ENCODE measurements at places on chromosomes 7 and 10. TPM values are rescaled to one million over a fixed set of nuclear protein-coding genes. Genes with fewer than 3 reads are reported as not detected.

The MOGAT3 gene
- total RNA-seq = not detected

GRCh38 chr10:51932530-51932929 lies 233.1 kb upstream of the CSTF2T start:
- DNase-seq = no peak

The LRIT1 gene
- total RNA-seq = not detected

DNA sequence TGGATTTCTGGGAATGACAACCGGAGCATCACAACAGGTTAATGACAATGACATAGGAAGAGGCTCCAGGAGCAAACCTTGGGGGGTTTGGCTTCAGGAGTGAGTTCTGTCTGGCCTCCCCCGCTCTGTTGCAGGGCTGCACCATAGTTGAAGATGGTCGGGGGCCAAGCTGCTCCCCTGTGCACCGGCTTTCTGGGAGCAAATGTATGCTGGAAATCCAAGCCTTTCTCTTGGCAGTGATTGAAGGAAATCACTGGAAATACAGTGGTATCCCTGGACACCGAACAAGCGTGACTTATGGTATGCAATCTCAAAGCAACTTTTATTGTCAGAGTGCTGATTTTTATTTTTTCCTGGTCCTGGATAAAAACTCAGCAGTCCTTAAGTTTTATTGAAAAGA lies 251.9 kb upstream of the ZNF32 start:
- DNase-seq = no peak

The IDI2 gene
- total RNA-seq = not detected

GRCh38 chr10:1745780-1746456 lies 8.6 kb upstream of the ADARB2 start:
- no peak for DNase-seq

The H2BK1 gene
- total RNA-seq = not detected

The PHF14 gene
- total RNA-seq = 26.5 TPM

DNA sequence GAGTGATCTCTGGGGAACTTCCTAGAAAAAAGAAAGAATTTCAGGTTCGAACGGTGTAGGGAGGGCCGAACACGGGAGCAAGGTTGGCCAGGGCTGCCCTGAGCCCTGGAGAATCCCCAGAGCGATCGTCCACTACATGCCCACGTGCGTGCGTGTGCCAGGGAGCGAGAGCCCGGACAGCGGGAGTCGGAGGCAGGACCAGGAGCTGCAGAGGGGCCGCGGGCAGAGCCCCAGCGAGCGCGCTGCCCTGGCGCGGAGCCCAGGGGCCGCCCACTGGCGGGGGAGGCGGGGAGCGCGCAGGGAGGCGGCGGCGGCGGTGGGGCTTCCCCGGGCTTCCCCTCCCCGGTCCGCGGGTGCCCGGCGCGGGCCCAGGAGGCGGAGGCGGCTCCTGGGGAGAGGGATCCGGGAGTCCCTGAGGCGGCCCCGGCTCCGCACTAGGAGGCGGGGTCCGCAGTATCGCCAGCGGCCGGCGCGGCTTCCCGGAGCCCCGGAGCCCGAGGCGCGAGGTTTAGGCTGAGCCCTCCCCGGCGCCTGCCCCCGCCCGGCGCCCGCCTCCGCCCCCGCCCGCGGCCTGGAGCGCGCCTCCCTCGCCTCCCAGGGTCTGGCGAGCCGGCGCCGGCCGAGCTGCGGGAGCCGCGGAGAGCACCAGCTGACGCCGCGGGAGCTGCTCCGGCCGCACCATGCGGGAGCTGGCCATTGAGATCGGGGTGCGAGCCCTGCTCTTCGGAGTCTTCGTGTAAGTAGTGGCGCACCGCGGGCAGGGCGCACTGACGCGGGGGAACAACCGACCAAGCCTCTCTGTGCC lies at the start of gene PLPP4:
Gene PLPP4, plus strand, starts transcription at position 602 of the 805 bp plus-strand sequence. Its CDS starts 79 bp downstream, at position 681.
- no peak for DNase-seq

The SPACDR gene
- not detected for total RNA-seq

GRCh38 chr7:88095-88926 lies 104.1 kb upstream of the FAM20C start:
- DNase-seq = no peak

GRCh38 chr7:112097524-112097923 lies 108.7 kb downstream of the DOCK4 start:
- no peak for DNase-seq

GRCh38 chr10:44195112-44196007 lies 189.5 kb downstream of the CXCL12 start:
- DNase-seq = peak; percentile 51

DNA sequence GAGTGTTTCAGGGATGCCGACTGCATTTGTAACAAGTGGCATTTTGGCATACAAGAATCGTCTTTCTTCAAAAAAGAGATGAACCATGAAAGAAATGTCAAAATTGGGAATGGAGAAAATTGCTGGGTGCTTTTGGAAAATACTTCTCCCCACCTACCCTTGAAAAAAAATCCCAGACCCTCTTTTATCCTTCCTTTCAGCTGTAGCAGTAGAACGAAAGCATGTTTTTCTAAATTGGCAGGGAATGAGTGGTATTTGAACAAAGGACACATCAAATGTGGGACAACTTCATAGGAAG lies 187.5 kb downstream of the NRP1 start:
- no peak for DNase-seq

The SEMA3E gene
- 3.4 TPM for total RNA-seq

DNA sequence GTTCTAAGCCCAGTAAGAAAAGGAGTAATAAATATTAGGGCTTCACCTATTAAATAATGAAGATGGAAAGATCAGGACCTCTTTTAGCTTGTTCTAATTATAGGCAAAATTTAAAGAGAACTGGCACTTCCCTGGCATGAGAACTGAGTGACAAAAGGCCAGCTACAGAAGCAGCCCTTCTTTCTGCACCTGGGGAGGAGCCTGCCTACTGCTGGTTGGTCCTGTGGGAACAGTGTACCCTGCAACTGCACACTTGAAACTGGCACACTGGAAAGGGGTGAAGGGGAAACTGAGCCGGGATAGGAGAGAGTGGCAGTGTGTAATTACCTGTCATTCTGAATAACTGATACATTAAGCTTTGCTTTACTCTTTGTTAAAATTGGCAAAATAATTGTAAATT lies 80.4 kb downstream of the SHH start:
- DNase-seq = no peak

GRCh38 chr7:36010656-36011587 lies 142.1 kb upstream of the EEPD1 start:
- no peak for DNase-seq

DNA sequence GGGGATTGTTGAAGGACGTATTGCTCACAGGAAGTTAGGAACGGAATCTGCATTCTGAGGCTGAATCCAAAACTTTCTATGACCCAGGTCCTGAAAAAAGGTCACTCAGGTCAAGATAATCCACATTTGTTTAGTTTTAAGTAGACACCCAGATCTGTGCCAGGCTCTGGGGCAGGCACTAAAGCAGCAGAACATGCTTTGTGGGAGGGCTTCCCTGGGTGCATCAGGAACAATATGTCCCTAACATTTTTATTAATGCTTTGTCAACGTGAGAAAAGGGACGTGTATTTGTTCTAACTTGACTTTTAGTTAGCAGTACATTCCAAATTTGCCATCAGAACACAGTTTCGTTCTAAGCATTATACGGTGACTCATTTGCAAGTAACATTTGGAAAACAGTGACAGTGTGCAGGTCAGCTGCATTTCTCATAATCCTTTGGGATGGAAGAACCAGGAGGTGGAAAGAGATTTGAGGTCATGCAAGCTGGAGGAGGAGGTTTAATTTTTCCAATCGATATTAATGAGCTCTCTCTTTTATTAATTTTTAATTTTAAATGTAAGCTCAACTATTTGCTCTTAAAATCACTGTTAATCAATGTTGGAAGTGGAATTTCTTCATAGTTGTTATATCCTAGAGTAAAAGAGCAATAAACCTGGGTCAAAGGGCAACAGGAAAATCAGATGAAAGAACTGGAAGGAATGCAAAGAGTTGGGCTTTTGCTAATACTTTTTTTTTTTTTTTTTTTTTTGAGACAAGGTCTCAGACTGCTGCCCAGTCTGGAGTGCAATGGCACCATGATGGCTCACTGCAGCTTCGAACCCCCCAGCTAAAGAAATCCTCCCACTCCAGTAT lies 35.0 kb downstream of the TAS2R41 start:
- DNase-seq = no peak

The GAD2 gene
- total RNA-seq = not detected

DNA sequence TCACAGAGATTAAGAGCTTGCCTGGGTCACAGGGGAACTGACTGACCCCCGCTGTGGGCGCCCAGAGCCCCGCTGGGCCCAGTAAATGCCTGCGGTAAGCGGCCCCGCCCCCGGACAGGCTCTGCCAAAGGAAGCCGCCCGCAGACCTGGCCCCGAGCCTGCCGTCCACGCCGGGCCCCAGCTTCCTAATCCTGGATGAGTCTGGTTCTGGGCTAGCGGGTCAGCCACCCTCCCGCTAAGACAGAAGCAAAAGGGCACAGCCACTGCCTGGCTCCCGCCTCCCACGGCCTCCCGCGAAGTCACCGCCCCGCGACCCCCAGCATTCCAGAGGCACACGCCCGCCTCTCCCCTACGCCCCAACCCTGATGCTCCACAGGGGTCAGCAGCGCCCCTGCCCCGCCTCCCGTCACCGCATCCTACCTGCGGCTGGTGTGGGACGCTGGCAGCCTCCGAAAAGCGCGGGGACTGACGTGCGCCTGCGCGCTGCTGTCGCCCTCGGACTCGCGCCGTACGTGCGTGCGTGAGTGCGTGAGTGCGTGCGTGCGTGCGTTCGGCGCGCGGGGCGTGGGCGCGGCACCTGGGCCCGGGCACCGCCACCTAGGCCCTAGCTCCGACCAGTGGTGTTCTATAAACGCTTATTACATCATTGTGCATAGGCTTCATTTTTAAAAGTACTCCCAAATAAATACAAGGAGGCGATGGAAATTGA lies at the start of gene FIGNL1:
Gene FIGNL1, minus strand, starts transcription at position 470 of the 709 bp plus-strand sequence. CDS start 3,063 bp downstream, outside the sequence.
- DNase-seq = no peak

The PMS2 gene
- total RNA-seq = 8.4 TPM

GRCh38 chr10:123154711-123155505 lies 706 bp downstream of the BUB3 start:
- DNase-seq = no peak

The GPR15LG gene
- total RNA-seq = not detected
